ENCODE measurements at places on chromosomes 6 and 20.

- no peak for DNase-seq
These were observed 1.5 kb downstream of the GPANK1 start for GRCh38 chr6:31663126-31663960.

GRCh38 chr6:6588064-6588923, at the start of gene LY86:
Gene LY86 (plus strand): TSS chr6:6588720. CDS start chr6:6588735, 15 bp downstream.
- no peak for DNase-seq

DNA sequence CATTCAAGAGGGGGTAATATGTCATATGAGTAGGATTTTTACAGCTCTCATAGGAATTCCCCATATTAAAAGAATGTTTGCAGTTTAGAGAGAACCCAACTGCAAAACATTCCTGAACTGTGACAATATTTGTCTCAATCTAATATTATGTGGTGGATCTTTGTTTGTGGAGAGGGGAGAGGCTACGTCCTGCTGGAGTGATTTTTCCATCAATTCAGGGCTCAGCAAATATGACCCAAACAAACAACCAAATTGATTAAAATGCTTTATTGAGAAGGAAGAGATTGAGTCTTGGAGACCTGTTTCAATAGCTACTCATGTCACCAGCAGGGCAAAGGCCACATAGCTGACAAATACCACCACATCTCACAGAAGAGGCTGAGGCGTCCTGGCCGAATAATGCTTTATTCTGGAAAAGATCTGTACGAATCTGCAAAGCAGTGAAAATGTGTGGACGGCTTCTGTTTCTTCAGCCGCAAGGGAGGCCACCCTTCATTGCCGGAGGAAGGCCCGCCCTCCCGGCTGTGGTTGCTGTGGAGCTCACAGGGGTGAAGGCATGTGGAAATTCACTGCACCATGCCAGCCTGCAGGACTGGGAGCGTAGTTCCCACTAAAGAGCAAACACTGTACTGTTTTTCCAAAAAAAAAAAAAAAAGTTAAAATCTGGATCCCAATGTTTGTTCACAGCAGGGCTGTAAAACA, 89.7 kb upstream of the QKI start:
- peak; percentile 91 for DNase-seq

DNA sequence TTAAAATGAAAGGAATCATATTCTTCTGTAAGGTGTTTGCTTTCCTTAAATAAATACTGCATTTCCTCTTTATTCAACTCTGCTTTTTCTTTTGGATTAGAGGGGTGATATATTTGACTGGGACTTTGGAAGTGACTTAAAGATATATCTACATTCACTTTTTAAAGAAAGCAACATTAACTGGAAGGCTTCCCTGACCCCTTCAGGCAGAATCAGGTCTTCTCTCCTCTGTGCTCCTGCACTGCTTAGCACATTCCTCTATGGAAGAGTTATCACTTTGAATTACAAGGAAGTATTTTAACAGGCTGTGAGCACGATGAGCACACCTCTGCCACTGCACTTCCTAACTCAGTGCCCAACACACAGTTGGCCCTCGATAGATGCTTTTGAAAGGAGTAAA, 59.2 kb upstream of the POU3F2 start:
- no peak for DNase-seq

DNA sequence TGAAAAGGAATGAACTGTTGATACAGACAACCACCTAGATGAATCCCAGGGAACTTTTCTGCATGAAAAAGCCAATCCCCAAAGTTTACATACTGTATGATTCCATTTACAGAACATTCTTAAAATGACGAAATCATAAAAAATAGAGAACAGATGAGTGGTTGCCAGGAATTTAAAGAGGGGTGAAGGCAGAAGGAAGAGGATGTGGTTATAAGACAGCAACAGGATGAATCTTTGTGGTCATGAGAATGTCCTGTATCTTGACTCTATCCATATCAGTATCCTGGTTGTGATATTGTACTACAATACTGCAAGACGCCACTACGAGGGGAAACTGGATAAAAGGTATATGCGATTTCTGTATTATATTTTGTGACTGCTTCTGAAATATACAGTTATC, 70.1 kb upstream of the EMILIN3 start:
- no peak for DNase-seq

DNA sequence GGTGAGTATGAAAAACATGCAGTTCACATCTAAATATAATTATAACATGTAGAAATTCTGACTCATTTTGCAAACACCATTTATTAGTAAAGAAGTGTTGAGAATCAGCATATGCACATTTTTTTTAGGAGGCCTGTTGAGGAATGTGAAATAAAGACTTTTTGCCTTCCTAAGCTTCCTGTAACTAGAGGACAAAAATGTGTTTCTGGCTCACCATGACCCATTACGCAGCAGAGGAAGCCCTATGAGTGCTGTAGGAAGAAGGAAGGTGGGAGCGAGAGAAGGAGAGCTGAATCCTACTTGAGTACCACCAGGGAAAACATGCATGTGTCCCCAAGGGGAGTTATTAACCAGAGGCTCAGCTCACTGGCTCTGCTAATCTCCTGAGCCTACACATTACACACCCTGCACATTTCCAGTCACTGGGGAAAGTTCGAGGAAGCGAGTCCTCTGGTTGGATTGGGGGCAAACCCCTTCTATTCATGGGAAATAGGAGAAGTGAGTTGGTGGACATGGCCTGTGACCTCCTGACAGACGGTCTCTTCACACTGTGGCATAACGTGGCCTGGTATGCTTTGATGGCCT, 540.5 kb upstream of the JAG1 start:
- DNase-seq = no peak

DNA sequence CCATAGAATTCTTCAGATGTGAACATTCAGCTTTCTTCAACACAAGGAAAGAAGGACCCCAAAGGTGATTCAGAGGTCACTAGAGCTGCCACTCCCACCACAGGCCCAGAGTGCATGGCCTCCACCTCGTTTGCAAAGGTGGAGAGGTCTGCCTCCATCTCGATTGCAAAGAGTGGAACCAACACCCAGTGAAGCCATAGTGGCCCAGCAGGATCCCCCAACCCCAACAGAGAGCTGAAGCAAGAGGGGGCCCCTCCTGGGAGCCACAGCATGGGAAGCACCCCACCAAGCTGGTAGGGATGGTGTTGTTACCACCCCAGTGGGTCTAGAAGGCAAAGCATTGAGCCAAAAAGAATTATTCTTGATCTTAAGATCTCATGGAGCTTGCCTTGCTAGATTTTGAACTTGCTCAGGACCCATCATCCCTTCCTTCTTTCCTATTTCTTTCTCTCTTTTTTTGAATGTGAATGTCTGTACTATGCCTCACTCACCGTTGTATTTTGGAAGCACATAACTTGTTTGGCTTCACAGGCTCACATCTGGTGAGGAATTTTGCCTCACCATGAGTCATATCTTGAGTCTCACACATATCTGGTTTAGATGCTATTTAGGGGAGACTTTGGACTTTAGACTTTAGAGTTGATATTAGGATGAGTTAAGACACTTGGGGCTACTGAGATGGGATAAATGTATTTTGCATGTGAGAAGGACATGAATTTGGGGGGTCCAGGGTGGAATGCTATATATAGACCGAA, 119.2 kb downstream of the ANKRD60 start:
- no peak for DNase-seq

- DNase-seq = no peak
These were observed 119.6 kb upstream of the NUP153 start for GRCh38 chr6:17826301-17826700.

- DNase-seq = no peak
These were observed 112.3 kb upstream of the MARCKS start for GRCh38 chr6:113744861-113745260.

- DNase-seq = no peak
These were observed 84.0 kb downstream of the RAMACL start for GRCh38 chr6:166502453-166502852.

DNA sequence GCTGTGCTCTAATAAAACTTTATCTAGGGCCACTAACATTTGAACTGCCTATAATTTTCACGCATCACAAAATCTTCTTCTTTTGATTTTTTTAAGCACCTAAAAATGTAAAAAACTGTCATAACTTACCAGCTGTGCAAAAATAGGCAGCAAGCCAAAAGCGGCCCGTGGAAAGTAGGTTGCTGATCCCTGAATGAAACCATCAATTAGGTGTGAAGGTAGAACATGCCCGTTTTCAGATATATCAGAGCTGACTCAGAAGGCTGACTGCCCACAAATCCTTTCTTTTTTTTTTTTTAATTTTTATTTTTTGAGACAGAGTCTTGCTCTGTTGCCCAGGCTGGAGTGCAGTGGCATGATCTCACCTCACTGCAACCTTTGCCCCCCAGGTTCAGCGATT, 4.9 kb upstream of the IPCEF1 start:
- DNase-seq = no peak

GRCh38 chr20:1813674-1814635, 81.3 kb upstream of the SIRPA start:
- DNase-seq = no peak

DNA sequence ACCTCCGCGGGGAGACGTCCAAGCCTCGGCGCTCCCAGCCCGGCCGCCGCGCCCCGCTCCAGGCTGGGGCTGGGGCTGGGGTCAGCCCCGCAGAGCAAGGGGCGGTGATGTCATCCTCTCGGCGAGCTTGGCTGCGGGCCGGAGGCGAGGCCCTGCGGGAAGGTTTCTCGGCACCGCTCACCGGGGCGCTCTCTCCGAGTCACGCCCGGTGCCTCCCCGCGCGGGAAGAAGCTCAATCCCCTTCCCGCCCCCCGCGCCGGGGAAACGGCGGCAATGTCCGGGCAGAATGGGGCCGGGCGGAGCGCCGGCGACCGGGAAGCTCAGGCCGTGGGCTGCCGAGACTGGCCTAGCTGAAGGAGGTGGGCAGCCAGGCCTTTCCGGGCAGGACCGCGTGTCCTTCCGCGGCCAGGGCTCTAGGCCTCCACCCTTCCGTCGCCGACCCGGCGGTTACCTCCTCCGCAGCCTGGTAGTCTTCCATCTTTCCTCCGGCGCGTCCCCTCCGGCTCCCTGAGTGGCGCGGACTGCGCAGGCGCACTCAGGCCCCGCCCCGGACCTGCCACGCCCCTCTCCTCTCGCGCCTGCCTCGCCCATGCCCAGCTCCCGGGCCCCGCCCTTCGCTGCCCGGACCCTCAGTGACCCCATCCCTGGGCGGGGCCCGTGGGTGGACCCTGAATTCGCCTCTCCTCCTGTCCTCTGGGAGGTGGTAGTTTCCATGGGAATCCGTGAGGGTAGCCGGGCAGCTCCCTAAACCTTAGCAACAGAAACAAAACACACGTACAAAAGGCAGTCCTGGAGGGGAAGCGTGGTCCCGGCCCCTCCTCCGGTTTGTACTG, at the start of gene DYNLT1:
DYNLT1 (minus strand) TSS at position 513 of the 833 bp plus-strand sequence; CDS start at position 478, 35 bp downstream.
- peak; percentile 98 for DNase-seq

DNA sequence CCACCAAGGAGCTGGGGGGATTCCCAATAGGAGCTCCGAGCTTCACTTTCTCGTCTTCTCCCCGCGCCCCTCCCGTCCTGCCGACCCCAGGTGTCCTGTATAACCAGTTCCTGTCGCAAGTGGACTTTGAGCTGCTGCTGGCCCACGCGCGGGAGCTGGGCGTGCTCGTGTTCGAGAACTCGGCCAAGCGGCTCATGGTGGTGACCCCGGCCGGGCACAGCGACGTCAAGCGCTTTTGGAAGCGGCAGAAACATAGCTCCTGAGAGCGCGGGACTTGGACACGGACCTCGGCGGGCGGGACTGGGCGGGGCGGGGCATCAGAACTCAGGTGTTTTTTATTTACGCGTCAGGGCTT, 340 bp upstream of the VARS2 start:
- no peak for DNase-seq

DNA sequence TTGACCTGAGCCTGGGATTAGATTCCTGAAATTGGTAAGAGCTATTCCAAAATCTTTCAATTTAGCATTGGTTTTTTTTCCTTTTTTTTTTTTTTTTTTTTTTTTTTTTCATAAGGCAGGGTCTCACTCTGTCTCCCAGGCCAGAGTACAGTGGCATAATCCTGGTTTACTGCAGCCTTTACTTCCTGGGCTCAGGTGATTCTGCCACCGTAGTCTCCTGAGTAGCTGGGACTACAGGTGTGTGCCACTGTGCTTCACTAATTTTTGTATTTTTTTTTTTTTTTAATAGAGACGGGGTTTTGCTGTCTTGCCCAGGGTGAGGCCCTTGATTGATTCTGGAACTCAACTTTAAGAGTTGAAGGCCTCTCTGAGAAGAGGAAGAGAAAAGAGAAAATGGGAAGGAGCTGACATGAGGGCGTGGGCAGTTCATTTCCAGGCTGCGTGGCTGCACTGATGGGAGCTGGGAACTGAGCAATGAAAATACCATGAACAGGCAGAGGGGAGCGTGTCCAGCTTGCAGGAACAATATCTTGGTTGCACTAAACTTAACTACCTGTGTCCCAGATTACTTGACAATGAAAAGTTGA, 24.6 kb downstream of the KDM1B start:
- DNase-seq = no peak

GRCh38 chr6:157089258-157089657, 234.1 kb downstream of the TMEM242 start:
- no peak for DNase-seq

DNA sequence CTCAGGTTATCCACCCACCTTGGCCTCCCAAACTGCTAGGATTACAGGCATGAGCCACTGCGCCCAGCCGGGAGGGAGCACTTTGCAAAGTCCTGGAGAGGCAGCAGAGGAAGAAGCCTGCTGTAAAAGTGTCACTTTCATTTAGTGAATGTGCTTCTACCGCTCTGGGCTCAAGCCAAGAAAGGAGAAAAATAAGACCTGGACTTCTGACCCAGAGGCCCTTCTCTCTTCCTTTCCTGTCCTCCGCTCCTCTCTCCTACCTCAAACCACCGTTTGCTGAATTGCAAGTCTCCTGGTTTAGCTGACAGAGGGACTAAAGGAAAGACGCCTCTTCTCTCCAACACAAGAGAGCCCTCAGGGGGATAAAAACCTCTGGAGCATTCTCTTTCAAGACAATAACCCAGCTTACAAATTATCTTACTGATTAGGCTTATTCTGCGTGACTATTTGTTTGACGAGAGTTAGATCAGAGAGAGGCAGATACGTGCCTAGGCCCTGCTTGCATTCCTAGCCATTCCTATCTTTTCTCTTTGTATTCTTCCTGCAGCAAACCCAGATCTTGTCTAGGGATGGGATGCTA, 84.2 kb upstream of the SLC22A23 start:
- DNase-seq = no peak

DNA sequence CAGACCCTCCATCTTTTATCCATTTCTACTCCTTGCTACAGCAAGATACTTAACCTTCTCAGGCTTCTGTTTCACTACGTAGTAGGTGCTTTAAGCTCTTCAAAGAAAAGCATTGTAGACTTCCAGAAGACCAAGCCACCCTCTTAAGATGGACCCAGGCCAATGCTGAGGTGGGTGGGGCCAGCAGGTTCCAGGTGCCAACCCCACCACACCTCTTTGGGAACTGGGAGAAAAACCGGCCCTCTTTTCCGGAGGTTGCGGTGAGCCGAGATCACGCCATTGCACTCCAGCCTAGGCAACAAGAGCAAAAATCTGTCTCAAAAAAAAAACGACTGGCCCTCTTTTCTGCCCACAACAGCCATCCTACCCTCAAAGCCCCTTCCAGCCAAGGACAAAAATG, 10.6 kb upstream of the HMGA1 start:
- no peak for DNase-seq

- DNase-seq = no peak
These were observed 27.7 kb downstream of the PTPRA start for GRCh38 chr20:2900845-2901592.

Measured in posterior vena cava (tissue), 2 donors.